ENCODE measurements at places on chromosomes 6 and 20.

GRCh38 chr6:139547122-139547776, 172.8 kb upstream of the CITED2 start:
- no peak for DNase-seq

- peak; percentile 40 for DNase-seq
Measured at GRCh38 chr6:45478240-45478639, 100.5 kb upstream of the SUPT3H start.

- peak; percentile 96 for DNase-seq
Measured at GRCh38 chr6:117448732-117449485, 23.2 kb upstream of the ROS1 start.

GRCh38 chr20:44745598-44746366, at the start of gene KCNK15:
Gene KCNK15 (plus strand): TSS chr20:44745865. CDS start chr20:44745911, 46 bp downstream.
- no peak for DNase-seq

DNA sequence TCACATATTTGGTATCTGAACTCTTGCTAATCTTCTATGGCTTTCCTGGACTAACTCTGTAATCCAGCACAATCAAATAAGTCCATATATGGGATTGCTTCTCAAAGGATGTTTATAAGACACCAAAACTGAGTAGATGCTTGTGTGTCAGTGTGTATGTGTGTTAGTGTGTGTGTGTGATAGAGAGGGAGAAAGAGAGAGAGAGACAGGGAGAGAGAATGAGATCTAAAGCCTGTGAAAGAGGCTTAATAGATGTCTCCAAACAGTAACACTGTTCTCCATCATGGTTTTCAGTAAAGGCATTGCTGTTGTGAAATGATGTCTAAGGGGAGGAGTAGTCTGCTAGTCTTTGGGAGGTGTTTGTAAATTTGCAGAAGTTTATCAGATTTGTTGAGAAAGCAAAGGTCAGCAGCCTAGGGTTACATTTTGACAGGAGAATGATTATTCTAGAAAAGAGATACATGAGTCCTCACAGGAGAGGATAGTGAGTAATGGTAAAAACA, 73.9 kb upstream of the MLIP start:
- DNase-seq: no peak

DNA sequence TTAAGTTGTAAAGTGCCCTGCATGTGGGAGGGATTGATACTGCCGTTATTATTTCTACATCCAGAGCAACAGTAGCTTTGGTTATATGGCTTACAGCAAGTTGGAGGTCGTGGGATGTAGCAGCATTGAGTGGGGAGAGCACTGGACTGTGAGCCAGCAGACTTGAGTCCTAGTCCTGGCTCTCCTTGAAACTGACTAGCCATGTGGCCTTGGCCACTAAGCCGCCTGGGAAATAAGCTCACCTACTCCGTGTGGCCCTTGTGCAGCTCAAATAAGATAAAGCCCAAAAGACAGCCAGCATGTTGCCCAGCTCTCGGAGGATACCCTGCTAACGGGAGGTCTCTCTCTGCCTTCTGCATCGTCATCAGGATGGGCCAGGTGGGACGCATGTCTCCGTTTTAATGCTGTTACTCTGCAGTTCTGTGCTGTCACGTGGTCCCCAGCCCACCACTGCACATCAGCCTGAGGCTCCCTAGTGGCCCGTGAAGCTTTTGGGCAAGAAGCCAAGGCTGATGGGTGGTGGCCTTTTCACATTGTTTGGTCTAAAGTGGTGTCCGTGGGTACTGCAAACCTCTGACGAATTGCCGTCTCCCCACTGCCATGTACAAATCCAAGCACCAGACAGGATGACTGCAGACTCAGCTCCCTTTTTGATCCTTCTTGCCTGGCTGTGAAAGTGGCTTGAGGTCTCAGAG, 7.9 kb downstream of the EPB41L1 start:
- peak; percentile 16 for DNase-seq

All from AG10803 (cell line).